Stimulated activated CD8-positive, alpha-beta memory T cell treated with anti-CD3 and anti-CD28 coated beads, Interleukin-4, amount 100 ng/mL, for 4 hours (primary cell): ENCODE measurements at places on chromosomes 12 and 14.

DNA sequence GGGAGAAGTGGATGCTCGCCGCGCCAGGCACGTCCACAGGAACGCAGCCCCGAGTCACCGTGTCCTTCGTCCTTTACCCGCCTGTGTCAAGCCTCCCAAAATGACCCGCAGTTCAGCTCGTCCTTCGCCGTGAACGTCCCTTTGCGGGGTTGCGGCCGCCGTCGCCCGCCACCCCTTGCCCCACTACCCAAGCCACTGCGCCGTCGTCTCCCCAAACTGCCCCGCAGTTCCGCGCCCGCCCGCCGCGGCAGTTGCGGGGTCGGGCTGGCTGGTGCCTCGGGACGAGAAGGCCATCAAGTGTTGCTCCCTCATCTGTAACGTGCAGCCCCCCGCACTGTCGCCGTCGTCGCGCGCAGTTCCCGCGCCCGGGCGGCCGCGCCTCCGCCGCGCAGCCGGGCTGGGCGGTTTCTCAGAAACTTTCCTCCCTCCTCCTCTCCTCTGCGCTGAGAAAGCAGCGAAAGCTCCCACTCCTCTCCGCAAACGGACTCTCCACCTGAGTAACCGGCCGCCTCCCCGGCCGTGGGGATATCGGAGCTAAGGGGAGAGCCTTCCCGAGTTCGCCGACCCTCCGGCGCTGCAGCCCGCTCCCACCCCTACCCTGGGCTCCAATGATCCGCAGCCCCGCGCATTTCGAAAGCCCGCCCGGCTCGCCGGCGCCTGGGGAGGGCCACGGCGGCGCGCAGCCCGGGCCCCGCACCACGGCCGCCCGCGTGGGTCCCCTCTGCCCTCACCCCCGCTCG, 6.7 kb downstream of the CDKN1B start:
- no peak for DNase-seq

- DNase-seq: no peak
These were observed 450.4 kb downstream of the LRFN5 start for GRCh38 chr14:42057111-42057510.

DNA sequence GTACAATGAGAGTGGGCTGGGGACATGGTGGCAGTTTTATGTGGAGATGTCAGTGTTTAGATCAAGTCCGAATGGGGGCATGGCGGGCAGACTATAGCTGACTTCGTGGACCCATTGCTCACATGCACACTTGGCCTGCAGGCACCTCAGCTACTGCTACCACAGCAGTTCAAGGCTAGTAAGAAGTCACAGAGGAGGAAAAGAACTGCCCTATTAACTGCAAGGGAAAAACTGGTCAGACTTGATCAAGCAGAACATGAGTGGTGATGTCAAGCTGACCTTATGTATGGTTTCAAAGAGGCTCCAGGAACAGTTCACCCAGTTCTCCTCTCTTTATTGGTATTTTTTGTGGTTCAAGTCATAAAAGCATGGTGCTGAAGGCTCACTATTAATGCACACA, 30.2 kb upstream of the FRS2 start:
- no peak for DNase-seq

DNA sequence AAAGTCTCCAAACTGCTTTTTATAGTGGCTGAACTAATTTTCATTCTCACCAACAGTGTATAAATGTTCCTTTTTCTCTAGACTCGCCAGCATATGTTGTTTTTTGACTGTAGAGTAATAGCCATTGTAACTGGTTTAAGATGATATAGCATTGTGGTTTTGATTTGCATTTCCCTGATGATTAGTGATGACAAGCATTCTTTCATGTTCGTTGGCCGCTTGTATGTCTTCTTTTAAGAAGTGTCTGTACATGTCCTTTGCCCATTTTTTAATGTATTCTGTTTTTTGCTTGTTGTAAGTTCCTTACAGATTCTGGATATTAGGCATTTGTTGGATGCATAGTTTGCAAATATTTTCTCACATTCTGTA, 404.9 kb downstream of the FLRT2 start:
- no peak for DNase-seq

GRCh38 chr12:84161296-84161695, 751.3 kb downstream of the SLC6A15 start:
- DNase-seq: no peak

DNA sequence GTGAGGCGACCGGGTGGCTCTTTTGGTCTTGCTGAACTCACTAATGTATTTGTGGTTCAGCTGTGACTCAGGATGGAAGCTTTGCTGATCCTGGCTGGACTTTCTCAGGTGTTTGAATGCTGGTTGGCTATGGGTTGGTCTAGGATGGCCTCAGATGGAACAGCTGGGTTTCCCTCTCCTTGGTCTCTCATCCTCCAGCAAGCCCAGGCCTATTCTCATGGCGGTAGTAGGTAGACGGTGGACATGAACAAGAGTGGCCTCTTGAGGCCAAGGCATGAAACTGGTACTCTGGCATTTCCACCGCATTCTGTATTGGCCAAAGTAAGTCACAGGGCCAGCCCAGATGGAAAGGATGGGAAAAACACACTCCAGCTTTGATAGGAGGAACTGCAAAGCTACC, 11.8 kb upstream of the POLR3B start:
- no peak for DNase-seq

GRCh38 chr12:109214131-109214530, 95.0 kb downstream of the FOXN4 start:
- DNase-seq: no peak

DNA sequence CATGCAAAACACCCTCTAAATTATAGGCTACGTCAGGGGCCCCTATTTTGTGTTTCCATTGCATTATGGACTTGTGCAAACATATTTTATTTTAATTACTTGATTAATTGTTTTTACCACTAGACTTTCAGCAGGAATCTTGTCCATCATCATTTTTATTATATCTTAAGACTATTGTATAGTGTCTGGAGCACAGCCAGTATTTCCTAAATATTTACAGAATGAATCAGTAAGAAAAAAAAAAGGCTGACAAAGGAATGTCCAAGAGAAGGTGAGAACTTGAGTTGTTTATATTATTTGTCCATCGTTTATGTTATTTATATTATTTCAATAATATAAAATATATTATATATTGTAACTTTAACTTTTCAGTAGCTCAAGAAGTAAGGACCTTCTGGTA, 664.7 kb downstream of the SLC6A15 start:
- no peak for DNase-seq

DNA sequence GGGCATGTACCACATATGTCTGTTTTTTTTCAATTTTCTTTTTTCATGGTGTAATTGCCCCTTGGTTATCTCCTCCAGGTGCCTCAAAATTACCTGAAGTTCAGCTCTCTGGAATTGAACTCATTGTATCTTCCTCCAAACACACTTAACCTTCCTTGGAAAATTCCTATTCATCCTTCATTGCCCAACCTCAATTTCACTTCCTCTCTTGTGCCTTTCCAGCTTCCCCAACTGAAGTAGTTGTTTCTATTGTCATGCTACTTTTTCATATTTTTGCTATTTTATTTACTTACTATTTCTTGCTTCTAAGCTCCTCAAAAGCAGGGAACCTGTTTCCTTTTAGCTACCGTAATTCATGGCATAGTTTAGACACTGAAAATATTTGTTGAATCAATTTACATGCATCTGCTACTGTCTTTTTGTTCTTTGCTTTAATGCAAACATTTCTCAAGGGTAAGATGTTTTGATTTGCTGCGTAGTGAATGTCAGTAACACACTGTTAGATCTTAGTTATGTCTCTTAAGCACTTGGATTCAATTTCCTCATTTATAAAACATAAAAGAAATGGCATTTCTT, 37.0 kb upstream of the STXBP6 start:
- DNase-seq: no peak

- no peak for DNase-seq
These were observed 1.7 kb upstream of the ANKRD33 start for GRCh38 chr12:51886021-51886710.

DNA sequence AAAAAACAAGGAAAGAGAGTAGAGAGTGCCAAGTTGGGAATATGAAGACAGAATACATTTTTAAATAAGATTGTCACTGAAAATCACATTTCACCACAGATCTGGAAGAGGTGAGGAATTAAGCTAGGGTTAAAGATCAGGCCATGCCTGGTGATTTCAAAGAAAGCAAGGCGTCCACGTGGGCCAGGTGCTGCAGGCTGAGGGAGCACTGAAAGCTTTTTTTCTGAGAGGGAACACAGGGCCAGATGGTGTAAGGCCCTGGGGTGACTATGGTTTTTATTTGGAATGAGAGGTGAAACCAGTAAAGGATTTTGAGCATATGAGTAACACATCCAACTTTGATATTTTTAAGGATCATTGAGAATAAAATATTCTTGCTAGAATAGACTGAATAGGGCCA, 20.9 kb downstream of the SYT1 start:
- DNase-seq: no peak

DNA sequence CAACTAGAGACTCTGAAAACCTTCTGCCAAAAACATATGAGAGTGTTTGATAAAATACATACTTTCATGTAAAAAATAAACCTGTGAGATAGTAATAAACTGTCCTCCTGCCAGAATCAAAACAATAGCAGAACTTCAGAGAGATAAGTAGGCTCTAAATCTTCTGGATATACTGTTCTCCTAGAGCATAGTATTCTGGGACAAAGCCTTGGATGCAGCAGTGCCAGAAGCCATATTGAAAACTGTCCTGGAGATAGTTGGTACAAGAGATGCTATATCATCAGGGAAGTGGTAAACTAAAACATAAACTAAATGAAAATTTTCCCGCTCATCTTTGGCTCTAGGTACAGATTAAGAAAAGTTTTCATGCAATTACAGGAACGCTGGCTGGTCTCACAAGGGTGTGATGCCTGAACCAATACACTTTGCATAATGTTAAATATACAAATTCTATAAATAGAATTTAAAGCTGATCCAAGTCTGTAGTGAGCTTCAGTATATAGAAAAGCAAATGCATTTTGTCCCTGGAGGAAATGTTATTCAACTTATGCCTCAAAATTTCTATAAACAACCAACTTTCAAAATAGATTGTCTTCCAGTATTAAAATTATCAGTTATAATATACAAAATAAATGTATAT, 355.6 kb downstream of the ADAMTS20 start:
- DNase-seq: no peak

GRCh38 chr12:106994579-106995220, 7.8 kb upstream of the MTERF2 start:
- no peak for DNase-seq

DNA sequence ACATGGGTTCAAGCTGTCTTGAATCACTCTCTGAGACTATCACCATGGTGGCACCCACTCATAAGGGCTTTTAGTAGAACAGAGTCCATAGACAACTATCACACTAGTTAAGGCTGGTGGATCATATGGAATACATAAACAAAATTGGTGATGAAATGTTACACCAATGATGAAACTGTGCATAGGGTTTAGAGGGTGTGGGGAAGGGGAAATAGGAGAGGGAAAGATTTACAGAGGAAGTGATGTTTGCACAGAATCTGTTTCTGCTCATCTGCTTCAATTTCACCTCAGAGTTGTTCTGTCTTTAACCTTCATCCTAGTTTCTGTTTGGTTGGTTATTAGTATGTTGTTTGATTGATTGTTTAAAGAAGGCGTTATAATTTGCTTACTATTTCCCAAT, 2.4 kb upstream of the RXYLT1 start:
- no peak for DNase-seq
